ENCODE measurements at places on chromosomes 3 and 15.
A peak's percentile ranks its signal among the peaks of the same experiment; 100 is the strongest.

DNA sequence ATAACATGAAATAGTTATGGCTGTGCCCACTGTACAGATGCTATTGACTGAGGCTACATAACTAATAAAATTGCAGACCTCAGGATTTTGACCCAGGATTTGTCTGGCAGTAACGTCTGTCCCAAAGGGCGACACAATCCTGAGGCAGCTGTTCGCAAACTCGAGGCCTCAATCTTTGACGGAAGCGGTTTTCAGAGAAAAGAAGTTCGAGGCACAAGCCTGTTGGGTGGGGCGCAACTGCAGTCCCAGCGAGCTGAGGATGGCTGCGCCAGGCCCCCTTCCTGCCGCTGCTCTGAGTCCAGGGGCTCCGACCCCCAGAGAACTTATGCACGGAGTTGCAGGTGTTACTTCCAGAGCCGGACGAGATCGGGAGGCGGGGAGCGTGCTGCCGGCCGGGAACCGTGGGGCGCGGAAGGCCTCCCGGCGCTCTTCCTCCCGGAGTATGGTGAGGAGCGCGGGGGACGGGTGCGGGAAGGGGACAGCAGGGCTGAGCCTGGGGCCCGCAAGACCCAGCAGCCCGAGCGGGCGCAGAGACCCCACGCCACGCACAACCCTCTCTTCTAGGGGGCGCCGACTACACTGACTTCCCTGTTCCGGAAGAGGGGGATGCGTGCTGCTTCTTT is at the start of gene PARP15:
PARP15 (plus strand) TSS at position 242 of the 623 bp plus-strand sequence; CDS start at position 260, 18 bp downstream.
- DNase-seq: peak; percentile 48

GRCh38 chr15:38699633-38700230 is 135.1 kb upstream of the RASGRP1 start:
- peak; percentile 65 for DNase-seq

DNA sequence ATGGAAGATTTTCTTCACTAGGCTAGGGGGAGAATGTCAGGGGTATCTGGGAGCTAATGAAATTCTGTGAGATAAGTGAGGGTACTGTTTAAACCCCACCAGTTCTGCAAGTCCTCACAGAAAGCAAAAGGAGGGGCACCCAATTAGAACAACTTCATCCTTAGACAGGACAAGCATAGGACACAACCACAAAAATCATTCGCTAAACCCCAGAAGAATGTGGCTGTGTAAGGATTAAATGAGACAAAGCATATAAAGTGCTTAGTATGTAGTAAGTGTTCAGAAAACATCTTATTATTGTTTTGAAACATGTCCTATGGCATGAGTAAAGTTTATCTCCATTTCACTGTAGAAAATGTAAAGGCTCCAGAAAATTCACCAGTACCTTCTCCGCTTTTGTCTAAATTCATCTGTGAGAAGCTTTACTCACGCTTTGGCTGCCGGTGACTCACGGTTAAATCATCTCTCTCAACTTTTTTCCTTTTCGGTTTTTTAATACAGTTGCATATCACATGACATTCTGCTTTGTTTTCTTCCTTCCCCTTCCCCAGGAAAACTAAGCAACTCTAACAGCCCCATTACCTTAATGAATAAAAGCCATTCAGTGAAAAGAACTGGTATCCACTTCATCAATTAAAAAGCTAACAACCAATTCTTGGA is 1.7 kb downstream of the CLRN1 start:
- no peak for DNase-seq

DNA sequence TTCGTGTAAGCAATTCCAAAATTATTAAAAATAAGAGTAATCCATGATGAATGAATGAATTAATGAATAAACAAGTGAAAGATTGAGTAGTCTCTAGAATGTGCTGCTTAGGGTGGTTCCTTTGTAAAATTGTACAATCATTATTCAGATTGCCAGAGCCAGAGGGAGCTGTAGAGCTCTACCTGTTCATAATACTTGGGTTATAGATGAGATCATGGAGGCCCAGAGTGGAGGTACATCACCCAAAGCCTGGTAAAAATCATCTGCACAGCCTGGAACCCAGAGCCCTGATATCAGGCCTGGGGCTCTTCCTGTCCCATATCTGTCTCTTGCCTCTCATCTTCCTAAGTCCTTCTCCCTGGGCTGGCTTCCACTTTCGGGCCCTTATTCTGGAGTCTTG is 297.2 kb downstream of the RPLP1 start:
- DNase-seq: peak; percentile 21

DNA sequence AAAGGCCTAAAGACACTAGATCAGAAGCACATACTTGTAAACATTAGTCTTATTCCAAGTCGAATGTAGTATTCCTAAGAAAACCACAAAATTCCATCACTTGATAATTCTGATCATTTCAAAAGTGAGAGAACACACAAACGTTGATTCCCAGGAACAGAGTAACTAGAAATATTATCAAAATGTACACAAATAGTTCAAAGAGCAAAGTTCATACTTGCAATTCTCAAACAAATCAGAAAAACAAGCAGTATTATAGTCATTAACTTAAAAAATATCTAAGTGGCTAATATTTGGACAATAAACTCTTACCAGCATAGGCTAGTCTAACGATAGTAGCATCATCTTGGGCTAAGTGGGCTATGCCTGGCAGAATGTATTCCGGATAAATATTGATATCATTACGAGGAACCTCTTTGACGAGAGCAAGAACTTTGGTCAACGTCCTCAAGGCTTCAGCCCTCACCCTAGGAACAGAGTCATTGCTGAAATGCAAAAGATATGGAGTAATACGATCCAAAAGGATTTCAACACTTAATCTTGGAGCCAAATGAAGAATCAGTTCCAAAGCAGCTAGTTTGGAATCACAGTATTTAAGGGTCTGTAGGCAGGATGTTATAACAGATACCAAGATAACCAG is 13.3 kb downstream of the PIK3R4 start:
- DNase-seq: no peak

DNA sequence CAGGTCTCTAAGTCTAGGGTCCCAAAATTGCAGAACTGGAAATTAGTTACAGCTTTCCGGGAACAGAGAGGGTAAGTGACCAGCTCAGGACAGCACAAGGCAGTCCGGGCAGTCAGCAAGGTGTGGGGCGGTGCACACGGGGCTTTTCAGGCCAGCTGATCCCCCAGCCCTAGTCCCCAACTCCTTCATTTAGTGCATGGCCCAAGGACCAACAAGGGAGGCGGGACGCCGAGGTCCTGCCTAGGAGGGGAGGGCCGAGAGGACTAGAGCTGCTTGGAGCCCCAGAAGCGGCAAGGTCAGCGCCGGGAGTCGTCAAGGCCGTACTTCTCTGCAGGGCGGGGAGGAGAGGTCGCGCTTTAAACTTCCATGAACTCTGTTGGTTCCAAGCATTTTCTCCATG is 2.0 kb upstream of the PDE8A start:
- DNase-seq: no peak

GRCh38 chr3:148214705-148215104 is 483.0 kb upstream of the AGTR1 start:
- DNase-seq: no peak

- no peak for DNase-seq
These were observed 100.5 kb upstream of the TSPAN3 start for GRCh38 chr15:77171221-77171967.

DNA sequence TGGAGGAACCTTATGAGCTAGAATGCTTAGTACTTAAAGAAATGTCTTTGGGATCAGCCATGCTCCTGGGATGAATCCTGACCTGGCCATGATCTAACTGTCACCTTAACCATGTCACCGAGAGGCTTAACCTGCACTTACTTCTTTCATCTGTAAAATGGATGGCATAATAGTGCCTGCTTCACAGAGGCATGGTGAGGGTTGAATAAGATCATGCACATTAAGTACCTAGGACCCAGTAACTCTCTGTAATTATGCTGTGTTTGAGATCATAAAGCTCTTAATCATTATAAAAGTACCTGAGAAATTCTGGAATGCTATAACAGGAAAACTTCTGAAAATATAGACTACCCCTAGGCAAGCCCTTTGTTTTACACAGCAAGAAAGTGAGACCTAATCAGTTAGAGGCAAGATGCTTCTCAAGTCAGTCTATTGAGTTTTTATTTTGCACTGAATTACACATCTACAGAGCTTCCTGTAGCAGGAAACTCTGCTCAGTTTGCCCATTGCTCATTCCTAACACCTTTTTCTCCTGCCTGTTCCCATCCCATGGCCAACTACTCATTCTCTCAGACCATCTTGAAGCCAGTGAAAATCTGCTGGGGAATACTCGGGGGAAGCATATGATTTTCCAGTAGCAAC is 1015.5 kb upstream of the CFAP20DC start:
- DNase-seq: no peak

DNA sequence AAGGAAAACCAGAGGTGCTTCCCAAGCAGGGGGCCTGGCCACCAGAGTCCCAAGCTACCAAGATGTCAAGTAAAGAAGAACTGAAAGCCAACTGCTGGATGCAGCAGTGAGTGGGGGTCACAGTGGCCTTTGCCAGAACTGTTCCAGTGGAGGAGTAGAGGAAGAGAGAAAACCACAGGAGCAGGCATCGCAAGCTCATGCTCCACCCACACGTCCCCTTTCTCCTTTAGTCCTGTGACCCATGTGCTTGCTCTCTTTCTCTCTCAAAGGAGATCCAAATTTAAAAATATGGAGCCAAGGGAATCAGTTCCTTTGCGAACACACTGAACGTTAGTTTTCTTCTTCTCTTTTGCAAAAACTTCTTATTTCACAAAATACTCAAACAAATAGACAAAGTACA is 12.4 kb upstream of the ABHD2 start:
- DNase-seq: no peak

DNA sequence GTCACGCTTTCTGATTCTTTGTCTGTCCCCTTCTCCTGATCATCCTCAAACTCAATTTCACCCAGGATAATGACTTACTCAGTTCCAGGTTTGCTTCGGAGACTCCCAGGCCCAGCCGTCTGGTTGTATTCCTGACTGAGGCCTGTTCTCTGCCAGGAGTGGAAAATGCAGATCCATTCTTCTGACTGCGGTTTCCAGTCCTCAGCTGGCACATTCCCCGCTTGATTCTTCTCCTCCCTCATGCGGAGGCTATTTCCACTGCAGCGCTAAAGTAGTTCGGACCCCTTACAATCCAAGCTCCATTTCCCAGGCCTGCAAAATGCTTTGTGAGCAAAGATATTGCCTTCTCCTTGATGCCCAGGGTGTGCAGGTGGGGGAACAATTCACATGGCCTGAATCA is 47.2 kb upstream of the GALNT15 start:
- DNase-seq: no peak

DNA sequence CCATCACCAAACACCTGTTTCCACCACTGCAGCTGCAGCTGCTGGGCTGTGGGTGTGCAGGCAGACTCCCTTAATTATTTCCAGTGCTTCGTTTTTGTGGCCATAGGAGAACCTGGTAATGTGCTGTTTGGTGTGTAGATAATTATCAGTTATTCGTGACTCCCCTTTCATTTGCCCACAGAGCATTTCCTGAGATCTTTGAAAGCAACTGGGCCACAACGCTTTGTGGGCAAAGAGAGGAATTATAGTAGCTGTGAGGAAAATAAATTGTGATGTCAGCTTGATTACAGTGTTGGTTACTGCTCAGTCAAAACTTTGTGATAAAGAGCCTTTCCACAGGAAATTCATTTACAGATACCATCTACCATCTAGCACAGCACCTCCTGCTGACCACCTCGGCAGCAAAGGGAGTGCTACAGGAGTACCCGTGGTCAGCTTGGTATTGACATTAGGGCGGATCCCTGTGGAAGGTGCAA is 193.3 kb upstream of the SLCO3A1 start:
- peak; percentile 10 for DNase-seq

GRCh38 chr3:27900316-27900715 is 178.2 kb upstream of the EOMES start:
- no peak for DNase-seq

GRCh38 chr15:39589815-39590644 is 9.2 kb downstream of the THBS1 start:
- DNase-seq: no peak

GRCh38 chr15:70259028-70259424 is 161.3 kb upstream of the TLE3 start:
- peak; percentile 51 for DNase-seq

DNA sequence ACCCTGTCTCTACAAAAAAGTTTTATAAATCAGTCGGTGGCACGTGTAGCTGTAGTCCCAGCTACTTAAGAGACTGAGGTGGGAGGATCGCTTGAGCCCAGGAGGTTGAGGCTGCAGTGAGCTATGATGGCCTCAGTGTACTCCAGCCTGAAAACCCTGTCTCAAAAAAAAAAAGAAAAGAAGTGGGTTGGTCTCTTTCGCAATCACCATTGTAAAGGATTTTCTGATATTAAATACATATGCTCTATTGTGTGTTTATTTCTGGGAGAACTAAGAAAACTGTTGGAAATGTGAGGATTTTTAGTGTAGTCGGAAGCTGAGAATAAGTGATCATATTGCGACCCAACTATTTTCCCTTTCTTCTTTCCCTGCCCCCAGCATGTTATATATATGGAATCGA is 7.5 kb downstream of the ZNF710 start:
- no peak for DNase-seq

DNA sequence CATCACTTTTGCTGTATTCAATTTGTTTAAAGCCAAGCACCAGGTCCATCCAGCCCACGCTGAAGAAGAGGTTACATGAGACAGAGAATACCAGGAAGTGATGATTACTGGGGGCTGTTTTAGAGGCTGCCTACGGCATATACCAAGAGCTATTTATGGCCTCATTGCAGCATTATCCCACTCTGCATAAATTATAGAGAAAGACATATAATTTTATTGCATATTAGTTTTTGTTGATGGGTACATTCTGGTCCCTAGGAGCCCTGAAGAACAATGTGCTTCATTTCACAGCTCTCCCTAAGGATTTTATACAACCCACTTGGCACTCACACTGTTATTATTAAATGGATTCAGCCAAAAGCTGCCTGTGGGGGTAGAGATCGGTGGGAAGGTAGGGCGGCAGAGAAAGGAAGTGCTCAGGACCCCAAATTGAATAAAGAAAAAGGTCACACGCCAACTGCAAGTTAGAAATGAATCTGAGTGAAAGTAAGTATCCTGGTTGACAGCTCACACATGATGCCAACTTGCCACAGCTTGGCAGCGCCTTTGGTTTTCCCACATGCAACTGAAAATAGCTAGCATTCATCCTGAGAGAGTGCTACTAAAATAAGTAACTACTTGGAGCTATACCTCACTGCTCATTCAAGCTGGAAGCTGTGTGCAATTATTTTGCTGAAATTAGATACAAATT is 73.7 kb downstream of the CCNL1 start:
- DNase-seq: no peak

GRCh38 chr3:28700728-28701127 is 352.1 kb upstream of the AZI2 start:
- DNase-seq: no peak
